ENCODE measurements at places on chromosomes 5 and 9. TPM values are rescaled to one million over a fixed set of nuclear protein-coding genes. Genes with fewer than 3 reads are reported as not detected.

The FRRS1L gene
- not detected for polyA plus RNA-seq

DNA sequence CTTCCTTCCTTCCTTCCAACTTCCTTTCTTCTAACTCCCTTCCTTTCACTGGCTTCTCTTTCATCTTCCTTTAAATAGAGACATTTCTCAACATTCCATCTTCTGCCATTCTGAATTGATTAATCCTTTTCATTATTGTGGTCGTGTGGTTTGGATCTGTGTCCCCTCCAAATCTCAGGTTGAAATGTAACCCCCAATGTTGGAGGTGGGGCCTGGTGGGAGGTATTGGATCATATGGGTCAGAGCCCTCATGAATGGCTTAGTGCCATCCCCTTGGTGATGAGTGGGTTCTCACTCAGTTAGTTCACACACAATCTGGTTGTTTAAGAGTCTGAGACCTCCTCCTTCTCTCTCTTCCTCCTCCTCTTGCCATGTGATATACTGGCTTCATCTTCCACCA is 130.9 kb upstream of the SV2C start:
- no peak for DNase-seq
- no peak overlapping the region for H3K27ac ChIP-seq
- no peak overlapping the region for H3K4me3 ChIP-seq

The PRRT1B gene
- not detected for polyA plus RNA-seq

GRCh38 chr9:108041551-108041950 is 552.0 kb upstream of the KLF4 start:
- H3K27ac ChIP-seq = no peak overlapping the region
- no peak for DNase-seq
- H3K36me3 ChIP-seq = no peaks in the 10 kb centered on the region
- H3K4me1 ChIP-seq = no peaks in the 10 kb centered on the region
- H3K4me3 ChIP-seq = no peak overlapping the region

DNA sequence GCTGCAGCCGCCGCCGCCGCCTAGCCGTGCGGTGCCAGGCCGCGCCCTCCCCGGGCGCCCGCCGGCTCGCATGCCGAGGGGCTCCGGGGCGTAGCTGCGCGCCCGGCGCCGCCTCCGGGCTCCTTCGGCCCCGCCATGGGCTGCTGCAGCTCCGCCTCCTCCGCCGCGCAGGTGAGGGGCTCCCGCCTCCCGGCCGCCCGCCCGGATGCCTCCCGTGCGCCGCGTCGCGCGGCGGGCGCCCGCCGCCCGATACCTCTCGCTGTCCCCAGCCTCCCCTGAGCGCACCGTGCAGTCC is 230 bp downstream of the SLC44A1 start:
- peak overlapping the region; percentile 67 for H3K27ac ChIP-seq
- no peaks in the 10 kb centered on the region for H3K36me3 ChIP-seq
- peak; percentile 8 for DNase-seq
- peaks cover 53% of the 10 kb centered on the region for H3K4me1 ChIP-seq
- peak overlapping the region; percentile 82 for H3K4me3 ChIP-seq

All from heart right ventricle (tissue), 16 donors.